ENCODE measurements at places on chromosomes 2 and 18.

DNA sequence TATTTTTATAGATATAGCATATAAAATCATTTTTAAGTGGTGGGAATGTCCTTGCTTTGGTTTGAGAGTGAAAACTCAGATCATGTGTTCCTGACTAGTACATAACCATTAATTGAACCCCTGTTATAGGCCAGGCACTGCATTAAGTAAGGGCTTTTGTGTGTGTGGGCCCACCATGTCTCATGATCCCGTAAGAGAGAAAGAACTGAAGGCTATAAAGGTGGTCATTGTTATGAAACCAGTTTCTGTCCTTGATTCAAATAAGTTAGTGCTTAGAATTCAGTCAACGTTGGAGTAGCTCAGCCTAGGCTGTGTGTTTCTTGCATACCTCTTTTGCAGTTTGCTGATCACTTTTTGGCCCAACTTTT is 91.5 kb downstream of the LIMS1 start:
- DNase-seq, result no peak

GRCh38 chr18:54752185-54752584 is 76.1 kb upstream of the RAB27B start:
- DNase-seq, result no peak

DNA sequence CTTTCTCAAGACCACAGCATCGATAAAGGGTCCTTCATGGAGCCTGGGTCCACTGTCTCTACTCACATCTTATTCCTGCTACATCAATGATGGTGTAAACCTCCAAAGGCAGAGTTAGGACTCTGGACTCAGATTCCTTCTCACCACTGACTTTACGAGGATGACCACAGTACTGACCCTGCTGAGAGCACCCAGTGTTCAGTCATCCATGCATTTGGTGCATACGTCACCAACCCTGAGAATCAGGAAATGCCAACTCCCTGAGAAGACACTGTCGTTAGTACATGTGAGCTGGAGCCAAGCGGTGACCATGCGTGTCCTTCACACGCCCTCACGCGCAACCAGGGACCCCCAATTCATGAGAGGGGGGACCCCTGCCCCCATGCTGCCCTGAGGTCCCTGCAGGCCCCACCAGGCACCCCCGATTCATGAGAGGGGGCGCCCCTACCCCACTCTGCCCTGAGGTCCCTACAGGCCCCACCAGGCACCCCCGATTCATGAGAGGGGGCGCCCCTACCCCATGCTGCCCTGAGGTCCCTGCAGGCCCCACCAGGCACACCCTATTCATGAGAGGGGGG is 178.4 kb upstream of the TPO start:
- DNase-seq, result no peak

GRCh38 chr2:201546576-201546975 is 95.0 kb downstream of the STRADB start:
- no peak for DNase-seq

DNA sequence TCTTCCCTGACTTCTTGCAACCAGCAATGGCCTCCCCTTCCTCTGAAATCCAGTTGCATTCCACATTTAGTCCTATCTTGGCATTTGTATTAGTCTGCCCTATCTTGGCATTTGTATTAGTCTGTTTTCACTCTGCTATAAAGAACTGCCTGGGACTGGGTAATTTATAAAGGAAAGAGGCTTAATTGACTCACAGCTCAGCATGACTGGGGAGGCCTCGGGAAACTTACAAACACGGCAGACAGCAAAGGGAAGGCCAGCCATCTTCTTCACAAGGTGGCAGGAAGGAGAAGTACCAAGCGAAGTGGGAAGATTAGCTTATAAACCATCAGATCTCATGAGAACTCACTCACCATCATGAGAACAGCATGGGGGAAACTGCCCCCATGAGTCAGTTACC is 234.5 kb upstream of the COPS8 start:
- DNase-seq, result no peak

- DNase-seq, result peak; percentile 21
These were observed 176.3 kb downstream of the ZFP36L2 start for GRCh38 chr2:43049836-43050801.

- no peak for DNase-seq
These were observed 1603.1 kb upstream of the CELF4 start for GRCh38 chr18:39168723-39169122.

DNA sequence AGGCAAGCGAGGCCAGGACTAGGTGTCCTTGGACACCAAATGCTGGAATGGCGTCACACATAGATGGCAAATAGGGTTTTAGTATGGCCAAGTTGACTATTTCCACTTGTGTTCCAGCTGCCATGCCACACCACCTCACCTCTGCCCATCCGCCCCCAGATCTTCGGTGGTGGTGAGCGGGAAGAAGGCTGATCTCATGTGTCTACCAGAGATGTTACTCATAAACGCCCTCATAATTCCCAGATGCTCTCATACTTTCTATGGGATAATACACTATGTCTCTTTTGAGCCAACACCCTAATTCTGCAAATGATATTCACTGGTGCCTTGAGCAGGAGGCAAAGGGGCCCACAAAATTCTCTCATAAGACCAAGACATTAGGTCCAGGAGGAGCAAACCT is 281.1 kb upstream of the FN1 start:
- no peak for DNase-seq

- DNase-seq, result no peak
These were observed 29.9 kb upstream of the OTOS start for GRCh38 chr2:240170354-240170735.

- no peak for DNase-seq
These were observed 23.7 kb downstream of the PSD4 start for GRCh38 chr2:113197347-113198047.

DNA sequence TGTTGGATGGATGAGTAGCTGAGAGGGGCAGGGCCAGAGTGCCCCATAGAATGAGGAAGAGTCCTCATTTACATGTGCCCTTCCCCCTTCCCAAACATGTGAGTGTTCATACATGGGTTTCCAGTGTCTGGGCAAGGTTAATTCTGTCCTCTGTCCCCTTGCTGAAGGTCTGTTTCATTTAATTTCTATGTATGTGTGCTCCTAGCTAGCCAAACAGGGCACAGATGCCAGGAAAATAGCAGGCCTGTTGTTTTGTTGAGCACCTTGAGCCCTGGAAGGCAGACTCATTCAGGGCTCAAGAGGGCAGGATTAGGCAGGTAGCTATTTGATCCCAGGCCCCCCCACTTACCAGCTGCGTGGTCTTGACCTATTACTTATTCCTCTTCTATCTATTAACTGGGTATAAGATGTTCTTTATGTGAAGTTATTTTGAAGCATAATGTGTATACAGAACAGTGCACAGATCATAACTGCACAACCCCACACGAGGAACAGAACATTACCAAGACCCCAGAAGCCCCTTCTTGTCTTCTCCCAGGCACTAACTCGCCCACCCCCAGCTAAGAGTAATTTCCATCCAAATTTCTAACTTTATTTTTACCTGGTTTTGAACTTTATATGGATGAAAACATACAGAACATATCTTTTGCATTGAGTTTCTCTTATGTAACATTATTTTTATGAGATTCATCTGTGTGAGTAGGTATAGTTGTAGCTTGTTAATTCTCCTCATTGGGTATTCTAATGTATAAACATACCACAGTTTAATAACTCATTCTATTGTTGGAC is 164.3 kb downstream of the RPIA start:
- no peak for DNase-seq

GRCh38 chr2:29000481-29000880 is 19.4 kb downstream of the TOGARAM2 start:
- DNase-seq, result no peak

DNA sequence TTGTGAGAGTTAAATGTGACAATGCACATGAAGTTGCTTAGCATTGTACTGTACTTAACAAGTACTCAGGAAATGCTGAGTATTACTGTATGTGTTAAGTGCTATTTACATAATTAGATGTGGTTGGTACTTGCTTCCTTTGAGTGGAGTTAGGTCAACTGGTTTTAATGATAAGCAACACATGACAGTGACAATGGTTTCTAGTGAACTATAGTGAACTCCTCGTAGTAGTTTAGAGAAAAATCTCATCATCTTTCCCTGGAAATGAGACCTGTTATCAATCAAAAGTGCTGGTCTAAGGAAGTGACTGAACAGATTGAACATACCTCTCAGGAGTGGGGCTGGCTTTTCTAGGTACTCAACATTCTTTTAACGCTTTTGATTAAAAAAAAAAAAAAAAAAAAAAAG is 29.2 kb upstream of the ZDBF2 start:
- no peak for DNase-seq

DNA sequence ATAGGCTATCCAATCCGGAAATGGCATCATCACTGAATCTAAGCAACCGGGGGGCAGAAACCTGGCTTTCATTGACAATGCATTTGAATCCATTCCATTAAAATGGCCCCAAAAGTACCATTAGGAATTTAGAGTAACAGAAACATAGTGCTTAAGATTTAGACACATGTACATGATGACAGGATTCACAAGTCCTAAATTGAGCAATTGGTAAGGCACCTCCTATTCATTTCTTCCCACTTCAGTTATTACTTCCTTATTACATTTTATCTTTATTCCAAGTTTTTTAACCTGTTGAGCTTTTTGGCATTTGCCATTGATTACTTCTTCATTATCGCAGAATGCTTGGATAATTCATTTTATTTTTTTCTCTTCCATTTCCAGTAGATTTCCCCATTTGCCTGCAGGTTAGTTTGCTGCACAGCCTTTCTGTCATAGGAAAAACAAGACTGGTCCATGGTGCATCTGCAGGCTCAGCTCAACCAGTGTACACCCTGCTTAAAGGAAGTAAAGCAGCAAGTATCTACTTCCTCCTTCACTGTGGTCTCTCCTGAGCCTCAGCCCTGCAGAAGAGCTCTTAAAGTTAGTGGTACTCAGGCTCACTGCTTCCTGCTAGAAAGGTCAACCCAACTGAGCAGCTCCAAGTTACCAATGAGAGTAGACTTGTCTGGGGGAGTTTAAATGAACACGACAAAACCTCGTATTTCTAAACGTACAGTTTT is 89.2 kb downstream of the DOCK10 start:
- peak; percentile 74 for DNase-seq

DNA sequence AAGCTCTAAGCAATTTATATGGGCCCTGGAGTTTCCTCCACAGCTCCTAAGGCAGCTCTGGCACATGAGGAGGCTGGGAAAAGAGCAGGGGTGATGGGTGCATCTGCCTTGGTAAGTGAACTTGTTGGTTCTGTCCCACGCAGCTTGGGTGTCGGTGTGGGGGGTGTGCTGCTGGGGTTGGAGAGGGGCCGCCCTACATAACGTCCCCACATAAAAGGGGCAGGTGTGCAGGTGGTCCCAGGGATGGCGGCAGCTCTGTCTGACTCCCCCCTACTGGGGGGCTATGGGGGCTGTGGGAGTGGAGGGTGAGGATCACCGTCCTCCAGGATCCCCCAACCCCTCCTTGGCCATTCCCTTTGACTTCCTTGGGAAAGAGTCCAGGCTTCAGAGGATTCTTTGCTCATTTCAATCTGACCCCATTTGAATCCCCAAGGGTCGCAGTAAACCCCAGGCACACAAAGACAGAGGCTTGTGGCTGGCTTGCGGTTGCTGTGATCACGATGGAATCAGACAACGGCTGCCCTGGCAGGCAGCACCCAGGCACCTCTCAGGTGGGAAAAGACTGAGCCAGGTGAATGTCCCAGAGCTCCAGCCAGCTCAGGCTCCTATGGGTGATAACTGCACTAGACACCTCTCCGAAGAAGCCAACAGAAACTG is 34.5 kb upstream of the CD8A start:
- DNase-seq, result no peak

DNA sequence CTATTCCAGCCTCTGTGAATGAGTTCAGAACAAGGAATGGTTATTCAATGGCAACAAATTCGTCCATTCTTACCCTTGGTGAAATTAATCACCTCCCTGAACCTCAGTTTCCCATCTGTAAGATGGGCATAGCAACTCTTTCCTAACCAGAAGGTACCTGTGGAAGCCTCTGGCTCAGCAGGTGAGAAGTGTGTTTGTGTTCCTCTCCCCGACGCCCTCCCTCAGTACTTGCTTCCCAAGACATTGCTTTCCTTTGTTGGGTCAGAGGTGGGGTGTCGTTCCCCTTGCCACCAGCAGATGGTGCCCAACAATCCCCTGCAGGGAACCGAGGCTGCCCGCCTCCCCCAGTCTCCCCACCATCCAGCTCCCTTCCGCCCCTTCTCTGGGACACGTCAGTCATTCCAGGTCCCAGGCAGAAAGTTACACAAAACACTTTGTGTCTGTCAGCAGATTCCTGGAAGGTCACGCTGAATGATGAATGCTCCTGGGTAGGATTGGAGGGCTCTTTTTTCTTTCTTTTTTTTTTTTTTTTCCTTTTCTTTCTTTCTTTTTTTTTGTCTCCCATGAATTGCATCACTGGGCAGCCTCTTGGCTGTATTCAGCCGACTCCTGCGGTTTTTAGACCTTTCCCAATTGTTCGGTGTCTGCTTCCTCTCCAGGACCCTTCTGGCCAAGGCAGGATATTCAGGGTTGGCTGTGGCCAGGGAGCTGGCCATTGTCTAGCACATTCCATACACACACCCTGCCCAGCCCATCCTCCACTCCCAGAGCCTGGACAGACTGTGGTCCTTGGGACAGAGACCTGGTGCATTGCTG is 117.3 kb downstream of the LPIN1 start:
- peak; percentile 75 for DNase-seq

- DNase-seq, result no peak
These were observed 154.4 kb upstream of the SERTAD2 start for GRCh38 chr2:64808092-64808491.

DNA sequence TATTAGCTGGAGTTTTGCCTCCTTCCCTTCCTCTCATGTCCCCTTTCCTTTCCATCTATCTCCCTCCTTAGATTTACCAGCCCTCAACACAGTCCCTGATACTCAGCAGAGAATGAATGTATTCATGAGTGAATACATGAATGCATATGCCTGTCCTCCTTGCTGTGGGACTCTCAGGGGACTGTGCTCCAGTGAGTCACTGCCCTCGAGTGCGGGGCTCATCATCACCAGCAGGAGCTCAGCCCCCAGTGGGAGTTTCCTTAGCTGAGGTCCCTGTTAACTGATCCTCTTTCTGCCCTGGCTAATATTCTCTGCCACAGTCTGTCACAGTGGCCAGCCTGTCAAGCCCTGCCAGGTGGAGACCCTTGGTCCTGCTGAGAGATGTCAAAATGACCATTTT is 104.9 kb upstream of the LHCGR start:
- DNase-seq, result no peak

- DNase-seq, result no peak
These were observed 23.4 kb downstream of the CCDC138 start for GRCh38 chr2:108809936-108810335.

DNA sequence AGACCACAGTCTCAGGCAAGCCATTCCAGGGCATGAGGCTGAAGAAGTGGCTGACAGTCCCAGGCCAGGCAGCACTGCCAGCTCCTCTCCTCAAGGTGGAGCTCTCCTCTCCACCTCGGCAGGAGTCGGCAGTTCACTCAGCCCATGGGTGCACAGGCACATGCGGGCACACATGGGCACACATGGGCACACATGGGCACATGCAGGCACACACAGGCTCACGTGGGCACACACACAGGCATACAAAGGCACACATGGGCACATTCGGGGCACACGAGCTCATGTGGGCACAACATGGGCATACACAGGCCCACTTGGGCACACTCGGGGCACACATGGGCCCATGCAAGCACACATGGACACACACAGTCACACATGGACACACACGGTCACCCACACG is 65.3 kb upstream of the TAF1B start:
- DNase-seq, result peak; percentile 42
